ENCODE measurements at places on chromosomes 4 and X.

DNA sequence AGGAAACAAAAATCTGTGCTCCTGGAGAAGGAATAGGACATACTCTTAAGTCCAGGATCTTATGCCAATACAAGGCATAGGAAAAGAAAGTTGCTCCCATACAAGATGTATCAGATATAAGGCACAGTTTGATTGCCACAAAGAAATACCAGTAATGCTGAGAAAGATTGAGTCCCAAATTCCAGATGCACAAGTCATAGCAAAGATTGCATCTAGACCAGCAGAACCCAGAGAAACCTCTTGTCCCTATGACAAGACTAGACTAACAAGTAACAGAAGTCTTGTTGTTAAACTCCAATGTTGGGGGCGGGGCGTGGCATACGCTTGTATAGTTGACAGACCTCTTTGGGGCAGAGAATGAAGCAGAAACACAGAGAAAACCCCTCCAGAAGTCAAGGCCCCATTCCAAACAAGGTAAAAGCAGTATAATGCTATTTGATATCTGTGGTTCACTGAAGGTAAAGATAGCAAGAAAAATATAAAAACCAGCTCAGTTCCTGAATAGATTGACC is 671.5 kb upstream of the GRIA3 start:
- DNase-seq, result no peak

GRCh38 chr4:15011166-15011565 is 8.9 kb downstream of the CPEB2 start:
- DNase-seq, result no peak

DNA sequence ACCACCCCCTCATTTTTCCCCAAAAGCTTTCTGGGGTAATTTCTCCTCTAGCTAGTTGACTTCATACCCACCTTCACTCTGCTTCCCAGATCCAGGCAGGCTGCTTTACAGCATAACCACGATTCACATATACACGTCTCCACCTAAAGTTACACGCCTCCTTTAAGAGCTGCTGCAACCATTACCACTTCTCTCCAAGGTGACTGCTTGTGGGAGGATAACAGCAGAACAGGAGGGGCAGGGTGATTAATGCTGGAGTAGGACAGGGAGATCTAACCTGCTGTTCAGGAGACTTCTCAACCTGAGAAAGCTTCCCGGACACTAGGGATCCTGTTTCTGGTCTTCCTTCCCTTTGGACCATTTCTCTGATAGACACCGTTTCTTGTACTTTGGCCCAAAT is 77.4 kb downstream of the MGST2 start:
- DNase-seq, result no peak

- no peak for DNase-seq
Measured at GRCh38 chrX:10938365-10938923, 172.7 kb upstream of the HCCS start.

GRCh38 chrX:118062817-118063615 is 53.6 kb downstream of the KLHL13 start:
- no peak for DNase-seq

DNA sequence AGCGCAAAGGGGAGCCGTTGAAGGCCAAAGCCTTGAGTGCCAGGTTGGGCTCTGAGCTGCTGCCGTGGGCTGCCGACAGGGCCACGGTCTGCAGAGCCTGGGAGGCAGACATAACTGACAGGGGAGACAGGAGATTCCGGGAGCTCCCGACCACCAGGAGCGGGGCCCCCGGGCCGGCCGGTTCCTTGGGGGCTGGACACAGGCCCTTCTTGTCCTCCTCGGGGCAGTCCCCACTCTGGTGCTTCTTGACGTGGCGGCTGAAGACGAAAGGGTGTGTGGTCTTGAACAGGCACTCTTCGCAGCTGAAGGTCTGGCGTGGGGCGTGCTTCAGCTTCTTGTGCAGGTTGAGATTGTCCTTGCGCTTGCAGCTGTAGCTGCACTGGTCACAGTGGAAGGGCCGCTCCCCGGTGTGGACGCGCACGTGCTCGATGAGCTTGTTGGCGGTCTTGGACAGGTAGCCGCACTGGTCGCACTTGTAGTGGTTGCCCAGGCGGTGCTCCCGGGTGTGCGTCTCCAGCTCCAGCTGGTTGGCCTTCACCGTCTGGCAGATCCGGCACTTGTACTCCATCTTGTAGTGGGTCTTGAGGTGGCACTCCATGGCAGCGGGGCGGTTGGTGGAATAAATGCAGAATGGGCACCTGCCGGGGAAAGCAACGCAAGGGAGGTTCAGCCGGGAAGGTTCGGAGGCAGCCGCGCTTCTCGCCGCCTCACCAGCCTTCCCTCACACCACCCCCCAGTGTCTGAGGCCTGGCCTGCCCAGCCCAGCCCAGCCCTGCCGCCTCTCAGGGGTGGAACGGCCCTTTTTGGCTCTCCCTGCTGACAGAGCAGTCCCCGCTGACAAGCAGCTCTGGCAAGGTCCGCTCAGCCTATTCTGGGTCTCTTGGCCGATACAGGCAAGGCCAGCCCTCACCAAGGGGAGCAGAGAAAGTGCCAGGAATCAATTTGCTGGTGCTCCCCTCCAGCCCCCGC is 81.3 kb downstream of the C4orf51 start:
- DNase-seq, result no peak

- no peak for DNase-seq
Measured at GRCh38 chrX:47187106-47187677, 6.4 kb upstream of the UBA1 start.

DNA sequence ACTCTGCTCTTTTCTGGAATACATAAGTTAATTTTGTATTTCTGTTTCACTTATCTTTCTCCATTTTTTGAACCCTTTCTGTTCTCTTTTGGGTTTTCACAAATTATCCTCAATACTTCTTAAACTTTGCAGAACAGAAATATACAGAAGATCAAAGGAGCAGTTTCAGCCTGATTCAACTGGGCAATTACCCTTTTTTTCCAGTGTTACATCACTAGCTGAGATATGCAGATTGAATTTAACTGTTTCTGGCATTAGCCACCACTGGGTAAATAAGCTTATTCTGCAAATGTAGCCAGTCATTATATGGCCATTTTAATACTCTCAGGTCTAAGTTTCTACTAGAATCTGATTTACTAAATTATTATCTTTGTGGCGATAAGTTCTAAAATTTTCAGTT is 66.9 kb upstream of the GRID2 start:
- DNase-seq, result no peak

GRCh38 chr4:27881705-27882104 is 1021.1 kb downstream of the STIM2 start:
- no peak for DNase-seq

DNA sequence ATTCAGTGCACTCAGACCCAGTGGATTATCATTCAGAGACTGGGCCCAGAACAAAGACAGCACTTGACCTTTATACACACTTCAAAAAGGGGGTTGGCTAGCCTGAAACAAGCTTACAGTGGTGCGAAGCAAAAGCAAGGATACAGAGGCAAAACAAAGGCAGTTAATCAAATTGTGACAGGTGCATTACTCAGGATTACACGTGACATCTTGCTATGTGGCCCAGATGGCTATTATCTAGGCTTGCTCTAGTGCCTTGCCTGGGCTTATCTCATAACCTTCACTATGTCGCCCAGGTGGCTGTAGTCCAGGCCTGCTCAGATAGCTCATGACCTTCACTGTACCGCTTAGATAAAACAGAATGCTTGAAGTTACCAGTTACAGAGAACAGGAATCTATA is 1092.1 kb upstream of the PRKX start:
- DNase-seq, result no peak

- no peak for DNase-seq
Measured at GRCh38 chr4:121789960-121790829, 10.9 kb upstream of the EXOSC9 start.

DNA sequence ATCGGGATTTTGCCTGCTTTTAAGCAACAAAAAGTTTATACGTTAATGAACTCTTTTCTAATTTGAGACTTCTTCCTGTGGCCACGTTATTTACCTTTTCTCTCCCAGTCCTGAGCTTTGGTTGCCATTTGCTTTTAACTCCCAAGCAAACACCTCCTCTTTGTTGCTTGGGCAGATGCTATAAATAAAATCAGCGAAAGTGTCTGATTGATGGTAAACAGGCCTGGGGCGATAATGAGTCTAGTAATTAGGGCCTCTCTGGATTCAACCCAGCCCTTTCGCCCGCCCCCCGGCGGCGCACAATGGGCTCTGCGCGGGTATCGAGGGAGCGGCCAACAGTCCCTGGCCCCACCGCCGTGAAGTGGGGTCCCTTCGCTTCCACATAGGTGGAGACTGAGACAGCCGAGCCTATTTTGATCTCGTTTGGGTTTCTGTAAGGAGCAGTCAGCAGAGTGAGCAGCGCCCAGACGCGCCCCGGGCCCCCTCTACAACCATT is 790 bp downstream of the CLGN start:
- no peak for DNase-seq

GRCh38 chrX:17812763-17813162 is 48.3 kb downstream of the RAI2 start:
- DNase-seq, result no peak

- no peak for DNase-seq
Measured at GRCh38 chr4:163688856-163689255, 194.4 kb downstream of the TMA16 start.

- no peak for DNase-seq
Measured at GRCh38 chr4:182578402-182578801, 335.2 kb downstream of the TENM3 start.

- DNase-seq, result no peak
Measured at GRCh38 chr4:156374069-156374468, 420.4 kb upstream of the CTSO start.

- peak; percentile 53 for DNase-seq
Measured at GRCh38 chr4:128310266-128310697, 22.7 kb upstream of the PGRMC2 start.

DNA sequence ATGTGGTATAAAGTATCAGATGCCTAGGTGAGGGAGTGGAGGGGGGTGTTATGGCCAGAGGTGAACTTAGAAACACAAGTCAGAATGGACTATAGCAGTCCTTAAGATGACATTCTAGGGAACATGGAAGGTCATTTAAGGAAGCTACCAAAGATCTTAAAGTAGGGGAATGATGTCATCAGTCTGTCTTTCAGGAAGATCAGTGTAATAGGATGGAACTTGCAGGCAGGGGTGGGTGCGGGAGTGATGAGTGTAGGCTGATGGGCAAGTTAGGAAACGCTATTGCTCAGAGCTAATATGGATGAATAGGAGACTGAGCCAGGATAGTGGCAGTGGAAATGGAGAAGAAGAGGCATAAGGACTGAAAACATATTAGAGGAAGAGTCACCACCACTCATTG is 27.5 kb upstream of the CWH43 start:
- DNase-seq, result no peak

GRCh38 chr4:90845777-90846176 is 718.6 kb downstream of the CCSER1 start:
- no peak for DNase-seq

GRCh38 chrX:46715530-46715929 is 43.4 kb downstream of the SLC9A7 start:
- no peak for DNase-seq

DNA sequence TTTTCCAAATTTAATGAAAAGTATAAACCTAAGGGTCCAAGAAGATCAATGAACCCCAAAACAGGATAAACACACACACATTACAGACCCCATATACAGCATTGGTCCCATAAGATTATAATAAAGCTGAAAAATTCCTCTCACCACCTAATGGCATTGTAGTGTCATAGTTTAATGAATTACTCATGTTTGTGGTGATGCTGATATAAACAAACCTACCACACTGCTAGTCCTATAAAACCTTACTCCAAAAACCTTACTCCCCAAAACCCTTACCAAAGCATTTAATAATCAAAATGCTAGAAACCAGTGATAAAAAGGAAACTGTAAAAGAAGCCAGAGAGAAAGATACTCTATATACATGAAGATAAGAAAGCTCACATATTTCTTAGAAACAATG is 148.1 kb upstream of the SH3RF1 start:
- DNase-seq, result no peak

- no peak for DNase-seq
Measured at GRCh38 chrX:43745938-43746721, 90.0 kb downstream of the MAOA start.

DNA sequence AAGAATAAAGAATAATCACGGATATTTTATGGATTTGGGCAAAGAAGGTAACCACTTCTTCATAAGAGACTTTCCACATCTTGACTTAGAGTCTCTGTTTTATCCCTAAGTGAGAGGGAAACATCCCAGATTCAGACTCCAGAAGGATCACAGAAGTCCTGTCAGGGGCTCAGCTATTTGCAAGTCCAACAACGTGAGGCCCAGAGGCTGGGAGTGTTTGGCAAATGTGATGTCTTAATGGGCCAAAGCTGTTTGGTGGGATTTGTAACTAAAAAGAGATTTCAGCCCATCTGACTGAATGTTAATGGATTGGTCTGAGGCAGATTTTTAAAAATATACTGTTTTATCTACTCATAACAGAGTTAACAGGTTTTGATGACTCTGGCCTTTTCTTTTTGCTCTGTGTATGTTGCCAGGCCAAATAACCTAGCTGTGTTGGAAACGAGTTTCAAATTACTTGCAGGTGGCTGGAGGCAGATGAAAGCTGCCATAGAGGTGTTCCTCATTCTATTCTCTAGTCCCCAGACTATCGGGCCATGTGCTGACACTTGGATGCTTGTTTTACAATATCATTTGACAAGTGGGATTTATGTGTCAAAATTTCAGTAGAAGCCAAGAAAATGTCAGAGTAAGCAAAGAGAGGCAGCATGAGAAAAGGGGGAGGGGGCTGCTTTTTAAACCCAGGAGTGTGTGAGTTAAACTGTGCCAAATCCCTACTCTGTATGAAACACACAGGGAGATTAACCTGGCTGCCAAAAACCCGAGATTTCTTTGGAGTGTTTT is 330.9 kb downstream of the DCHS2 start:
- no peak for DNase-seq

DNA sequence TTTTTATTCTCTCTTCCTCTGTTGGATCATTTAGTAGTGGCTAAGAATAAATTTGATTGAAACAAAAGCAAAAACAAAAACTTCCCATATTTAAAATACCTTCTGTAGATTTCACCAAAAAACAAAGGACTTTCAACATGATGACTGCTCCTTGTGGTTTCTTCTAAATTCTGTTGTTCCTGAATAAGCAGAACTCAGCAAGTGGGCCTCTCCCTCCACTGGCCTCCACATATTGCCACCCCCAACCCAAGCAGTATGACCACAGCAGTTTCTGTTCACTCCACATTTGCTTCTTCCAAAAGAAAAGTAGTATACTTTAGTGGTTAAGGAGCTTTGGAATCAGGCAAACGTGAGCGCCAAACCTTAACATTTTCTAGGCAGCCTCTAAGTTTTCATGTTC is 114.7 kb downstream of the COX18 start:
- no peak for DNase-seq

- no peak for DNase-seq
Measured at GRCh38 chrX:152735860-152736511, 2.4 kb downstream of the MAGEA12 start.

- DNase-seq, result no peak
Measured at GRCh38 chr4:38470735-38471262, 193.2 kb upstream of the KLF3 start.

GRCh38 chr4:27057053-27057452 is 196.4 kb downstream of the STIM2 start:
- no peak for DNase-seq

- peak; percentile 70 for DNase-seq
Measured at GRCh38 chr4:102623622-102624021, 122.5 kb downstream of the NFKB1 start.

GRCh38 chr4:108586778-108587177 is 33.6 kb upstream of the RPL34 start:
- no peak for DNase-seq

- no peak for DNase-seq
Measured at GRCh38 chr4:132557660-132558059, 591.4 kb upstream of the PCDH10 start.

Measured in brain pericyte (primary cell).